ENCODE measurements at places on chromosomes 1 and 21. TPM values are rescaled to one million over a fixed set of nuclear protein-coding genes. Genes with fewer than 3 reads are reported as not detected.
A peak's percentile ranks its signal among the peaks of the same experiment; 100 is the strongest.

SELP gene
- 2.3 TPM for total RNA-seq

SHE gene
- total RNA-seq, result 0.13 TPM

OLIG2 gene
- not detected for total RNA-seq

COL9A2 gene
- total RNA-seq, result 2.6 TPM

KRTAP10-6 gene
- not detected for total RNA-seq

TXNIP gene
- total RNA-seq, result 927 TPM

DNA sequence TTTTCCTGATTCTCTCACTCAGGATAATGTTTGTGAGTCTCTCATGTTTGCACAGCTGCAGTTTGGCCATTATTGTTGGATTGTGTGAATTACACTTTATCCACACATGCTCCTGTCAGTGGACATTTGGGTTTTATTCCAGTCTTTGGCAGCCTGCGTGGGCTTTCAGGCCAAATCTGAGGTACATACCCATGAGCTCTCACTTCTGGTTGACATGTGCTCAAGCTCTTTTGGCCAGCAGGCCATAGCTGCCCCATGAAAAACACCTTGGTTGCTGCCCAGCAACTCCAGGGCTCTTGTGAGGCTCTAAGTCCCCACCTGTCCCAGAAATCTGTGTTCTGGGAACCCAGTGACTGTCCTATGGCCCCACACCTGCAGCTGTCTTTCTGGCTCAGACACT lies 124.5 kb upstream of the GALNT2 start:
- H3K27ac ChIP-seq, result no peak overlapping the region
- peaks cover 60% of the 10 kb centered on the region for H3K27me3 ChIP-seq

- no peak overlapping the region for H3K4me3 ChIP-seq
- peaks cover 2% of the 10 kb centered on the region for H3K4me1 ChIP-seq
- no peak for DNase-seq
Measured at GRCh38 chr1:65279070-65279779, 30.1 kb upstream of the DNAJC6 start.

GRCh38 chr1:112954945-112955772 lies 837 bp downstream of the SLC16A1 start:
- peak; percentile 28 for DNase-seq
- peaks cover 47% of the 10 kb centered on the region for H3K4me1 ChIP-seq
- no peaks in the 10 kb centered on the region for H3K27me3 ChIP-seq

DNA sequence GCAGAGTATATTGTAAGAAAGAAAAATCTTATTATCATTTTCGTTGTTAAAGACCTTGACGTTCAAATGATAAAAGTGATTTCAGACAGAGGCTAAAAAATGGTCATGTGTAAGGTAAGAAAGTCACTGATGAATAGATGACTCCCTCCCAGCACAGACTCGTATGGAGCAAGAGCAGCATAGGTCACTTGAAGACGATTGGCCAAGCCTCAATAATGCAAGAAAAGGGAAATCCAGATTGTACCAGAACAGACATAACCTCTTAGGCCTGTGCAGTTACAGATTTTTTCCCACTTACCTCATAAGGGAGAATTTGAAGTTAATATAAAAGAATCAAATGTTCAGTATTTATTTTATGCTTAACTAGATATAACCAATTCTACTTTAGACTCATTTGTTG lies 16.3 kb upstream of the OLFML2B start:
- no peak for DNase-seq
- H3K27ac ChIP-seq, result no peak overlapping the region
- peaks cover 3% of the 10 kb centered on the region for H3K4me1 ChIP-seq

GRCh38 chr1:160219062-160219929 lies 14.1 kb downstream of the PEA15 start:
- H3K36me3 ChIP-seq, result peaks cover 5% of the 10 kb centered on the region
- H3K27me3 ChIP-seq, result no peaks in the 10 kb centered on the region
- H3K27ac ChIP-seq, result no peak overlapping the region
- no peak for DNase-seq
- peaks cover 9% of the 10 kb centered on the region for H3K4me1 ChIP-seq

DNA sequence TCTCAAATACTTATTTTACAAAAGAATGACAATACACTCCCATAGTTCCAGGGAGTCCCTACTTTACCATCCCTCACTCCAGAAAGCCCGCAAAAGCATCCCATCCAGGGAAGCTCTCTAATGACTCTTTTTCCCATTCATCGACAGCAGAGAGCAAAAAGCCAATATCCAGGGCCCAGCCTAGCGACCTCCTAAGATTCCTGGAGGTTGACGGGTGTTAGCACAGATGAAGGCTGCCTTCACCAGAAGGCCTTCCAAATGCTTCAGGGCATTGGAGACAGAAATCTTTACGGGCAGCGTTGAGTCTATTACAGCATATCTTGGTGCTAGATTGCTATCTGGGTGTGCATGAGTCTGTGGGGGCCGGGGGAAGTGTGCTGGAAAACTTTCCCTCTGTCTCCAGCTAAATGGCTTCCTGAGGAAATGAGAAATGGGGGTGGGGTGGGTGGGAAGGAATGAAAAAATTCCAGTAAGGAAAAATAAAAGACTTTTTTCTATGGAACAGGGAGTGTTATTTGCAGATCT lies 136.6 kb downstream of the PROX1 start:
- no peak overlapping the region for H3K4me3 ChIP-seq
- DNase-seq, result no peak
- no peaks in the 10 kb centered on the region for H3K36me3 ChIP-seq
- H3K27me3 ChIP-seq, result peaks cover 26% of the 10 kb centered on the region
- peaks cover 2% of the 10 kb centered on the region for H3K4me1 ChIP-seq
- no peak overlapping the region for H3K27ac ChIP-seq

DNA sequence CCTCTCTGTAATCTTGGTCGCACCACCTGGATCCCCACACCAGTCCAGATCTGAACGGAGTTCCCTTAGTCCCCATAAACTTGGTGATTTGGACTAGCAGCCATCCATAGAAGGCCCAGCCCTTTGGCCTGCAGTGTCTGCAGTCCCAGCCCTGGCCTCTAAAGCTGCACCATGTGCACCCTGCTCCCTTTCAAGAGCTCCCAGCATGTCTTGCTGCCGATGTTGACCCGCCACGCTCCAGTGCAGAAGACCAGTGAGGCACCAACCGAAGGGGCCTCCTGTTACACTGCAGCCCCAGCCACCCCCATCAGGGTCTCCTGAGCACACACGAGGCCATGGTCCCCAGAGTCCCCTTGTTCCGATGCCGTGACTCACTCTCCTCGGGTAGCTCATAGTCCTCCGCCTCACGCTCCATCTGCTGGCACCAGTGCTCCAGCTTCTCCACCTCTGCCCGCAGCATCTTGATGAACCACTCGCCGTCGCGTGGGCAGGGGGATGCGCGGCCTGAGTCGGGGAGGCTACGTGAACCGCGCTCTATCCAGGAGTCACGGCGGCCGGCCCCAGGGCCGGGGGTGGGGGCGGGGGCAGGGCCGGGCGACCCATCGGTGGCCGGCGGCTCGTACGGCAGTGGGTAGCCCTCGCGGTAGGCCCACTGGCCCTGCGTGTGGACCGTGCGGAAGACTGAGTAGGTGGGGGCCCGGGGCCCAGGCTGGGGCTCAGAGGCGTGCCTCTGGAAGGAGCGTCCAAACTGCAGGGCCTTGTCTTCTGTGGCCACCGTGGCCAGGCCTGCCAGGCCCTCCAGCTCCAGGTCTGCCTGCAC lies 8.9 kb upstream of the SMIM12 start:
- H3K4me1 ChIP-seq, result peaks cover 27% of the 10 kb centered on the region
- no peak for DNase-seq
- H3K4me3 ChIP-seq, result peak overlapping the region; percentile 63
- H3K27ac ChIP-seq, result peak overlapping the region; percentile 80

All from T-helper 17 cell (primary cell).